ENCODE measurements at places on chromosomes 4 and X.

DNA sequence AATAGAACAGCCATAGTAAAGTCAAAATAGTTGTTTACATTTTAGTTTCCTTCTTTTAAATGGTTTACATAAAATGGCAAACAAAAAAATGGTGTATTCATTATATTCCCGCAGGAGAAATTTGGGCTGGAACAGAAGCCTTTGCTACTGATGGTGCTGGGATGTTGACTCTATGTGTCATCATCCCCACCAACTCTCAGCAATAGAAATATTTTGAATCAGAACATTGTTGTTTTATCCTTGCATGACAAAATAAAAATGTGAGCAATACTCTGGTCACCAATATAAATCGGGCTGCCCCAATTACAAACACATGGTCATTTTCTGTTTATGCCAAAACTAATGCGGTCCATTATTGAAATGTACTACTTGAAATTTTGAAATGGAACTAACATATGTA is 1131.6 kb upstream of the PCDH7 start:
- no peak for DNase-seq

- DNase-seq: no peak
Observed at GRCh38 chrX:16464369-16464768, 185.6 kb upstream of the S100G start.

DNA sequence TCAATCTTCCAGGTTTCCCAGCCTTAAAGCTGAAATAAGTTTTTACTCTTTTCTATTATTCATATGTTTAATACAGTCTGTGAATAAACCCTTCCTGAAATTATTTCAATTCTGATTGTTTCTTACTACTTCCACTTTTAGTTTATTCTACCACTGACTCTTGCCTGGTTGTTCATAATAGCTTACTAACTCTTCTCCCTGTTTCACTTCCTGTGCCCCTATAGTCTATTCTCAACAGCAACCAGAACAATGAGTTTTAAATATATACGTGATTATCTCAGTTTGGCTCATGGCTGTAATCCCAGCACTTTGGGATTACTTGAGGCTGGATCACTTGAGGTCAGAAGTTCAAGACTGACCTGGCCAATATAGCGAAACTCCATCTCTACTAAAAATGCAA is 408.0 kb upstream of the SPOCK3 start:
- DNase-seq: no peak

- DNase-seq: no peak
Observed at GRCh38 chr4:42673082-42673425, 16.1 kb upstream of the ATP8A1 start.

DNA sequence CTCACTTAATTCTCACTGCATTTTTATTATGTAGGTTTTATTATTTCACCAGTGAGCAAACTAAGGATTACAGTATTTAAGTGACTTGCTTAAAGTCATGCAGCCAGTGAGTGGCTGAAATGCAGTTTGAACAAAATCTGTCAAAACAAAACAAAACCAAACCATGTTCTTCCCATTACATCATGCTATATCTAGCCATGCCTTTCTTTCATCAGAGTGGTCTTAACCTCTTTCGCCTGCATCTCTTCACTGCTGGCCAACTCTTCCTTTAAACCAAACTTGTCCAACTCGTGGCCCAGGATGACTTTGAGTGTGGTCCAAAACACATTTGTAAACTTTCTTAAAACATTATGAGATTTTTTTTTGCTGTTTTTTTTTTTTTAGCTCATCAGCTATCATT is 223.2 kb downstream of the PCDH7 start:
- no peak for DNase-seq

DNA sequence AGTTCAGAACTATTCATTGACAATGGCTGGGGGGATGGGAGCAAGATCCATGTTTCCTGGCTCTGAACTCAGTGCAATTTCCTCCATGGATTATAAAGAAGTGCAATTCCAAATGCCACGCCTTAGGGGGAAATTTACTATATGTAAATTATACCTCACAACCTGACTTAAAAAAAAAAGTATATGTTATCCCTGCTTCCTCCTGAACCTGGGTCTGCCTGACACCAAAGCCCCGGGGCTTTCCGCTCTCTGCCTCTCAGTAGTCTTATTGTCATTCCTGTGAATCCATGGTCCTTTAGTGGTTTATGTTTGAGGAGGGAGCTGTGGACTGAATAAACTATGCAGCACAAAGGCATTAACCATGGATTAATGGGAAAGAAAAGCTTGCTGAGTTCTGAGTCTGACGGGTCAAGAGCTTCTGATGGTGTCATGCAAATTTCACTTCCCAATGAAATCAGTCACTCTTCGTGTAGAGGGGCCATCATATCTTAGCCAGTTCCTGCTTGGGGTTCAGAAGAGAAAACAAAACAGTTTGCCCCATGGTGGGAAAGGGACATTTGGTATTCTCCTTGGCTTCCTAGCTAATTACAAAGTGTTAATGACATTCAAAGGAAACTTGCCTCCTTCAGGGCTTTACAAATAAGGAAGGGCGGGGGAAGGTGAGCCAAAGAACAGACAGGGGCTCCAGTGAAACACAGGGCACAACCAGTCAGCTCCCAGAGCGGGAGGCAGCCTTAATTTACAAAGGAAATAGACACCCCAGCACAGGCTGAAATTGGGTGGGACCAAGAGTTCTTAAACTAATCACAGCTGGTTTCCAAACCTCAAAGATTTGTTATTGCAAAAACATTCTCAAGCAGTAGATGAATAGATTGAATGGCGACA is 14.3 kb downstream of the FAM9C start:
- no peak for DNase-seq

GRCh38 chr4:139304920-139305319 is 2.6 kb upstream of the NDUFC1 start:
- no peak for DNase-seq

DNA sequence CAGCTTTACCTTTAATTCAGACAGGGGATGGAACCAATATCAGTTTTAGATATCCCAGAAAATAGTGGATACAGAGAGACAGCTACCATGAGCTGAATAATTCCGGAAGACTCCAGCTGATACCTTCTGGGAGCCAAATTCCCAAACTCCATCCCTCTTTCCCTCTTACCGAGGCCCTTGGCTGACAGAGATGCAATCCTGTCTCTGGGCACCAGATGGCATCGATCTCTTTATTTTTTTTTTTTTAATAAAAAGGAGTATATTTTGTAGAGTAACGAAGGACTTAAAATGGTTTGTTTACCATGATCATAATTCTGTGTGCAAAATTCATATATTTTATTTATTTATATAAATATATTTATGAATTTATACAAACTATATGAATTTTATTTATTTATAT is 31.0 kb downstream of the RAB40A start:
- peak; percentile 11 for DNase-seq

DNA sequence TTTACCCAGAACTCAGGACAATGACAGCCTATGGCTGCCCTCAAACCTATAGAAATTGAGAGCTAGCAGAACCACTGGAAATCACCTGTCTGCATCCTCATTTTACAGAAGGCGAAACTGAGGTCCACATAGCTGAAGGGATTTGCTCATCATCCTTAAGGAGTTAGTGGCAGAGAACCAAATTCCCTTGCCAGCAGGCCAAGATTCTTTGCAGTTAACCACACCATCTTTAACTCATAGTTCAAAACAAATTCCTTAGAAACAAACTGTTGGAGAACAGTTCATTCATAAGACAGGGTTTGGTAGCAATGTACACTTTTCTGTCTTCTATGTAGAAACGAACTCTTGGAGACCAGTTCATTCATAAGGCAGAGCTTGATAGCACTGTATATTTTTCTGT is 37.9 kb upstream of the RAP2C start:
- DNase-seq: no peak

- no peak for DNase-seq
Observed at GRCh38 chr4:108690738-108691137, 40.3 kb downstream of the OSTC start.

DNA sequence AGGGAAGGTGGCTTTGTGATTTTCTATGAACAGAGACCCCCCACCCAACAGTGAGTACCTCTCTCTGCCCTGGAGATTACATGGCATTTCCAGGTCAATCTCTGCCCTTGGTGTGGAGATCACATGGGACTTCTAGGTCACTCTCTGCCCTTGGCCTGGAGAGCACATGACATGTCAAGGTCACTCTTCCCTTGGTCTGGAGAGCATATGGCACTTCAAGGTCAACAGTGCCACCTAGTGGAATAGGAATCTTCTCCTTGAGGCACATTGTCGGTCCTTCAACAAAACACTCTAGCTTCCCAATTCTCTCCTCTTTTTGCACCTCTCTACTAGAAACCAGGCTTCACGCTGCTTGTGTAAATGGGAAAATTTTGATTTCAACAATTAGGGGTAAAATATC is 66.2 kb upstream of the TACR3 start:
- DNase-seq: peak; percentile 75

DNA sequence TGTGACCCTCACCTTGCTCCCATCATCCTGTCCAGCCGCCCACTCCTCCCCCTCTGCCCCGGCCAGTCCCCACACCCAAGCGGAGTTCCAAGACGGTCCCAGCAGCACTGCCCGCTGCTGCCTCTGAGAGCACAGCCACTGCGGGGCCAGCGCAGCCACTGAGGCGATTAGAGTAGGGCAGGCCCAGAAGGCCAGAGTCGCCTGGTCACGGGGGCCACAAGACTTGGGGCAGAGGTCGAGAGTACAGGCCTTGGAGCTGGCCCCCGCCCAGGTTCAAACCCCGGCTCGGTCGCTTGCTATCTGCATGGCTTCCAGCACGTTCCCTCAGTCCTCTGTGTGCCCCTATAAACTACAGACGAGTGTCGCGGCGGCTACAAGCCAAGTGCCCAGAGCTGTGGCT is 53.2 kb upstream of the ADRA2C start:
- no peak for DNase-seq

- DNase-seq: peak; percentile 57
Observed at GRCh38 chrX:103063191-103063845, 653 bp downstream of the BEX1 start.
